ENCODE measurements at places on chromosomes 12 and 14.

DNA sequence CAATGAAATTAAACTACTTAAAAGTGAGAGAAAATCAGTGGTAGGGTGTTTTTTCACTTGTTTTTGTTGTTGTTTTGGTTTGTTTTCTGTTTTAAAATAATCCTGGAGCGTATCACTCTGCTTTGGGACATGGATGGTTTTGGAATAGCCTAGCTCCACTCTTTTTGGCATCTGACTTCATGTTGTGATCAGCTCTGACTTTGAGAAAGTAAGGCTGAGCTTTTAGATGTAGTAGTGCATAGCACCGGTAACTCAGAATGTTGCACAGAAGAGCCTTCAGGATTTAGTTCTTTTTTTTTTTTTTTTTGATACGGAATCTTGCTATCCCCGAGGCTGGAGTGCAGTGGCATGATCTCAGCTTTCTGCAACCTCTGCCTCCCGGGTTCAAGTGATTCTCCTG, 8.1 kb downstream of the TRAFD1 start:
- no peak for DNase-seq

DNA sequence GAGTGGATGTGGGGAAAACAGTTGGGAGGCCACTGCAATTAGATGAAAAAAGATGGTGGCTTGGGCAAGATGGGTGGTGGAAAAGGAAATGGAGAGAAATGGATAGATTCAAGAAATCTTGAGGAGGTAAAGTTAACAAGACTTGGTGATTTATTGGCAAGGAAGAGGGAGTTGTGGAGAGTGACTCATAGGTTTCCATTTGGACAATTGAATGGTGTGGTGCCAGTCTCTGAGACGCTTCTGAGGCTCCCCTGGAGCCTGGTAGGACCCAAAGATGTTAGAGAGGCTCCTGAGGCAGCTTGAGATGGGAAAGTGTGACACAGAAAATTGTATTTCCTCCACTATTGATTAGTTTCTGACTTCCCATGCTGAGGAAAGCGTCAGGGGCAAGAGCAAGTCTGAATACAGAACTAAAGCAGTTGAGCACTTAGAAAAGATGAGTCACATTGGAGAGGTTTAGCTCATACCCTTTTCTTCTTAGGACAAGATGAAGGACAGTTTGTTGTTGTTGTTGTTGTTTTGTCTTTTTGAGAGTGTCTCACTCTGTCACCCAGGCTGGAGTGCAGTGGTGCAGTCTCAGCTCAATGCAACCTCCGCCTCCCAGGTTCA, 4.5 kb downstream of the PRPF40B start:
- DNase-seq = no peak

DNA sequence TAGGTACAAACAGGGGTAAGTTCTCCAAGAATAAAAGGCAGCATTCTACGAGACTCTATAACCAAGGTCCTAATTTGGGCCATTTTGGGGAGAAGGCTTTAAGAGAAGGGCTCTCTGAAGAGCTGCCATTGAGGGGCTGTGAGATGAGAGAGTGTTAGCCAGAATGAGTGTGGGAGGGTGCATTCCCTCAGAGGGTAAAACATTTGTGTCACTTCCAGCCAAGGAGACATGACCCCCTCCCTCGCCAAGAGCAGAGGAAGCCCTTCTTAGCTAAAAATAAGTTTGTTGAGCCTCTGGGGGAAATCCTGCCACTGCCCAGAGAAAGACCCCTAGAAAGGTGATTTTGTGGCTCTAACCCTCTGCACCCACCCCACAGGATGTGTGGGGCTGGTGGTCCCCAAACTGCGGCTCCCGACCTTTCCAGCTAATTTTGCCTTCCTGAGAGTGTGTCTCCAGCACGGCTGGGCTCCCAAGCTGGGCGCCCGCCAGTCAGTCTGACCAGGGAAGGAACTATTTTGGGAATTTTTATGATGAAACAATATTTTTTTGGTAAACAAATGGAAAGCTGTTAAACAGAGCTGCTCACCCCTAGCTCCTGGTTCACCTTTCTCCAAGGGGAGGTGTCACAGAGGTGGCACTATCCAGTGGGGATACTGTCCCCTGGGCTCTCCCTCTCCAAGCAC, 65.9 kb upstream of the JDP2 start:
- DNase-seq = no peak

- DNase-seq = no peak
Measured at GRCh38 chr14:63392236-63392635, 73.5 kb upstream of the GPHB5 start.

- no peak for DNase-seq
Measured at GRCh38 chr12:131509701-131510100, 201.2 kb upstream of the SFSWAP start.

GRCh38 chr12:50103767-50104321, at the start of gene GPD1:
Gene GPD1 (plus strand): TSS chr12:50104008. CDS start chr12:50104051, 43 bp downstream.
- DNase-seq = no peak
